ENCODE measurements at places on chromosomes 3 and 15. TPM values are rescaled to one million over a fixed set of nuclear protein-coding genes. Genes with fewer than 3 reads are reported as not detected.

GRCh38 chr15:39478996-39479395, 101.9 kb upstream of the THBS1 start:
- no peak for DNase-seq

DNA sequence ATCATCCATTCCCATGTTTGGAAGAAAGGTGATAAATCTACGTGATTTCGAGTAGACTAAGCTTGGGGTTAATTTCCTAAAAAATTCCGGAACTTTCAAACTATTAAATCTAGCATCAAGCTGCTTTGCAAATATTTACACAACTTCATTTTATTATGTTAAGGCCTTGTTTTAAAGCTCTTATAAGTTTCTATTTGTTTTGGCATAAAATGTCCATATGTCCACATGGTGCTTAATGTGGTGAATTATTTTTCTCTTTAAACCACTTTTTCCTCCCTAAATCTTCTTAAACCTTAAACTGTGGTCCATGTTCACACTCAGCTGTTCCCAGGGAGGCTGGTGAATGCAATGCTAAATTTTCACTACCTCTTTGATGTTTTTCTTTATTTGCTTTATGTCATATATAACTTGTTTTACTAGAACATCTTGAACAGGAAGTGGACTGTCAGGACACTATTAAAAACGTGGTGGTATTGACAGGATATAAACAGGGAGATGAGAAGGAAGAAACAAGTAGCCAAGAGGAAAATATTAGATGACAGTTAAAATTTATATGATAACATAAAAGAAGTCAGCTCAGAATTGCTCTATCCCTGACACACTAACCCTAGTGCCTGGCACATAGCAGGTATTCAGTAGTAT, 72.5 kb upstream of the AGTR1 start:
- DNase-seq: peak; percentile 32

GRCh38 chr3:67790043-67790442, 135.6 kb upstream of the SUCLG2 start:
- DNase-seq: no peak

- no peak for DNase-seq
These were observed 19.0 kb upstream of the PARP14 start for GRCh38 chr3:122661633-122662032.

DNA sequence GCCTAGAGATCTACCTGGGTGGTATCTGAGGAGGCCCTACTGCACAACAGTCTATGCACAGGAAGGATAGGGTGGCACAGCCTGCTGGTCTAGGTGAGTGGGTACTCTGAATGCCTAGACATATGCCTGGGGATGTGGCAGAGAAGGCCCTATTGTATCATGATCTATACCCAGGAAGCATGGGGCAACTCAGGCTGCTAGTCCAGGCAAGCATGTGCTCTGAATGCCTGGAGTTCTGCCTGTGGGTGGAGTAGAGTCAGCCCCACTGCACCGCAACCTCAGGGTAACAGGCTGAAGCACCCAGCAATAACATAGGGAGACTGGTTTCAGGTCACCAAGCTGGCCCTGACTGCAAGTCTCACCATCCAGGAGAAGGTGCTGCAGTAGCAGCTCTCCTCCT, 224.7 kb downstream of the MFSD1 start:
- DNase-seq: no peak

DNA sequence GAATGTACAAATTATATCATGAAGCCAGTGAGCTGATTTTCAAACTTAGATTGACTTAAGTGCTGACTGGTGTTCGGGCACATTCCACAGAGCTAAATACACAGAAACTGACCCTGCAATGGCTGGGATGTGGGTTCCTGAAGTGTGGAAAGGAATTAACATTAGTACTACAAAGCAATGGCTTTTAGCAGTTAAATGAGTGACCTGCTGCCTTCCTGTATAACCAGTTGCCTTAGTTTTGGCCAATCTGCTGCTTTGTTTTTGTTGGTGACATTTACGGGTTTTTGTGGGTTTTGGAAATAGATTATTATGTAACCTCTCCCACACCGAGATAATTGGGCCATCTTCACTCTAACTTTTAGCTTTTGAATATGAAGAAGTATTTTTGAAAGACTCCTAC, 2.4 kb upstream of the SKIC8 start:
- no peak for DNase-seq

GRCh38 chr3:23320586-23321570, 117.8 kb downstream of the UBE2E2 start:
- no peak for DNase-seq

GRCh38 chr15:52518487-52519371, 10.0 kb downstream of the MYO5A start:
- no peak for DNase-seq

DNA sequence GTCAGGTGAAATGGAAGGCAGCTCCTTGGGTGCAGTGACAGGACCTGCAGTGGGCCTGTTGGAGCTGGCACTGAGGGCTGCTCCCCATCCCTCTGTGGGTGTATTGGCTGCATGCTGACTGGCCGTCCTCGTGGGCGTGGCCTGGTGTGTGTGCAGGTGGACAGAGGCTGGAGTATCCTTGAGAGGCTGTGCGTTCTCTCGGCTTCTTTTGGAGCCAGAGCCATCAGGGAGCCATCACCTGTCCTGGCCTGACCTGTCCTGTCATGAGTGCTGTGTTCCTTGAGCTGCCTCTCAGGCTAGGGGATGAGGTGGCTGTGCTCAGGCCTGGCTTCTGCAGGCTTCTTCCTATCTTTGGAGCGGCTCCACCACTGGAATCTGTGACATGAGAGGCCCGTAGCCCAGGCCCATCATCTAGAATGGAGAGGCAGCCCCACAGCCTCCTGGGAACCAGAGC, 61.5 kb downstream of the APBA2 start:
- no peak for DNase-seq

- DNase-seq: no peak
These were observed 46.0 kb downstream of the TEX9 start for GRCh38 chr15:56411122-56411749.

DNA sequence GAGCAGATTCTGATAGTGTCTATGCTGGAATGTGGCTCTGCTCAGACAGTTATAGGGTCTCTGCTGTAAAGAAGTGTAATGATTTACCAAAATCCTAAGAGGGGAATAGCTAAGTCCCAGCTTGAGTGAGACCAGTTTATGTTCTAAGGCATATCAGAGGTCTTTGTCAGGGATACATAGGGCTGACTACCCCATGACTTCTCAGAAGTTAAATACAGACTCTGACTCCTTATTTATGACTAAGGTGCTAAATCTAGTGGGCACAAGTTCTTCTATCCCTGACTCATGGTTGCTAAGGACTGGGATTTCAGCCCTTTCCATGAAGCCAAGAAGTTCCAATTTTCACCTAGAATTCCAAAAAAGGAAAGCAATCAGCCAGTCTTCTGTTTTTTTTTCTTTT, 192.6 kb upstream of the POU1F1 start:
- no peak for DNase-seq

GRCh38 chr15:60651734-60652141, 172.8 kb upstream of the ICE2 start:
- peak; percentile 35 for DNase-seq

GRCh38 chr3:101527441-101527840, 14.4 kb upstream of the SENP7 start:
- DNase-seq: no peak

DNA sequence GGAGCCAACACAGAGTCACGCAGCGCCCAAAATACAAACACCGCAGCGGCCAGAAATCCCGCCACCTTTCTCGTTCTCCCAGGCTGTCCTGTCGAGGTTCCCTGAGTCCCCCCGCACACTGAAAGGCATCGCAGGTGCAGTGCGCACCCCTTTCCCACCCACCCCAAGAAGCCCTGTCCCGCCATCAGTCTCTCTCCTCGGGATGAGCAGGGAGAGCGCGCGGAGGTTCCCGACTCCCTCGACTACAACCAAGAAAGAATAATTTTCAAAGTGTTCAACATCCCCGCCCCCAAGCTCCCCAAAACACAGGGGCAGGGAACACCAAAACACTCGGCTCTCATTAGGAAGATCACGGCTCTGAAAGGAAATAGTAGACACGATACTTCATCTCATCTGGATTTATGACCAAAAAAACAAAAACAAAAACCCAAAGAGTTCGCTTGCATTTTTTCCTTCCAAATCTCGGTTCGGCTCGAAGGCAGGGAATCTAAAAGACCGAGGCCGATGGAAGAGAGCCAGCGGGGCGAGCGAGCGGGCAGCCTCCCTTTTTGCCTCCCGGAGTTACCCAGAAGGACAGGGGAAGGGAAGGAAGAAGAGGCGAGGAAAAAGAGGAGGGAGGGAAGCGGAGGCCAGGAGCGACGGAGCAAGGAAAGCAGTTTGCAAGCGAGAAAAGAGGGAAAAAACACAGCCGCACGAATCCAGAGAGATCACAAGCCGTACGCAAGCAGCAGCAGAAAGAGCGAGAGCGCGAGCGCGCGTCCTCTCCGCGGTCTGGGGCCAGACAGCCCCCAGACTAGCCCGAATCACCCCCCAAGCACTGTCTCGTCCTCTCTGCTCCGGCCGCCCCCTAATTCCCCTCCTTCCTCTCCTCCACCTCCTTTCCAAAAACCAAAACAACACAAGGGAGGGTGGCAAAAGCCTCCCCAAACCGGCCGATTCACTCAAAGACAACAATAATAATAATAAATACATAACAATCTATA, 808 bp downstream of the BCL6 start:
- no peak for DNase-seq

GRCh38 chr3:55604402-55604801, 117.3 kb upstream of the WNT5A start:
- no peak for DNase-seq

- DNase-seq: no peak
These were observed 100.7 kb downstream of the CACNA2D3 start for GRCh38 chr3:54223063-54223462.

DNA sequence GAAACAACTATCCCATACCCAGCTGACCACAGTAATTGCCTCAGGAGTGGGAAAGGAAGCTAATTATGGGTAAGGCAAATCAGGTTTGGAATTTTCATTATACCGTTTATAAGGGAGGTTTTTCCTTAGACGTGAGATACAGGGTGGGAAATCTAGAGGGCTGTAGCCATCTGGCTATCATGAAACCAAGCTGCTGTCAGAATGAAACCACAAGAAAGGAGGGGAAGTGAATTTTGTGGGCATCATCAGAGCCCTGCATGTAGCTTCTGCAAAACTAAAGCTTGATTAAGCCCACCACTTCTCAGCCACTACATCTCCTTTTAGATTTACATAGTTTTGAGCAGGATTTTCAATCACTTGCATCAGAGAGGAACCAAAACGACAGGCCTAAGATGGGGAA, 893.5 kb downstream of the TUSC7 start:
- no peak for DNase-seq

GRCh38 chr3:155444771-155445170, 151.3 kb upstream of the STRIT1 start:
- no peak for DNase-seq

DNA sequence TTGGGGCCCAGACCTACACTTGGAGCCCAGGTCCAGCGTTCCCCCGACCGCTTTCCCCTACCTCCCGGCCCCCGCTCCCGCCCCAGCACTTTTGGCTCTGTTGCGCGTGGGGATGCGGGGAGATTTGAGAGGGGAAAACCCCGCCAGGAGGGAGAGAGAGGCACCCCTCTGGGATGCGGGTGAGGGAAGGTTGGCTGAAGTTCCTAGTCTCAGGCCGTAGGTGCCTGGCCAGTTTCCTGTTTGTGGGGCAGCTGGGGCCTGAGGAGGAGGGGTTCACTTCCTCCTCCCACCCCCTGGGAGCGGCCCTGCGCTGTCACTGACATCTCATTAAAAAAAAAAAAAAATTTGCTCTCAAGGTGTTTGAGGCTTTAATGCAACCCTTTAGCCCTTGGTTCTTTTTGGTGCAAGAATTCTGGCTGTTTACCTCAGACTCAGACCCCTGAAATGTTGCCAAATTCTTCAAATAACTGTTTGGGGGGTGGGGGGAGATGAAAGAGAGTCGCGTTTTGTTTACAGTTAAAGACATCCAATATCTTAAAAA, 2.6 kb downstream of the FAM43A start:
- DNase-seq: no peak

DNA sequence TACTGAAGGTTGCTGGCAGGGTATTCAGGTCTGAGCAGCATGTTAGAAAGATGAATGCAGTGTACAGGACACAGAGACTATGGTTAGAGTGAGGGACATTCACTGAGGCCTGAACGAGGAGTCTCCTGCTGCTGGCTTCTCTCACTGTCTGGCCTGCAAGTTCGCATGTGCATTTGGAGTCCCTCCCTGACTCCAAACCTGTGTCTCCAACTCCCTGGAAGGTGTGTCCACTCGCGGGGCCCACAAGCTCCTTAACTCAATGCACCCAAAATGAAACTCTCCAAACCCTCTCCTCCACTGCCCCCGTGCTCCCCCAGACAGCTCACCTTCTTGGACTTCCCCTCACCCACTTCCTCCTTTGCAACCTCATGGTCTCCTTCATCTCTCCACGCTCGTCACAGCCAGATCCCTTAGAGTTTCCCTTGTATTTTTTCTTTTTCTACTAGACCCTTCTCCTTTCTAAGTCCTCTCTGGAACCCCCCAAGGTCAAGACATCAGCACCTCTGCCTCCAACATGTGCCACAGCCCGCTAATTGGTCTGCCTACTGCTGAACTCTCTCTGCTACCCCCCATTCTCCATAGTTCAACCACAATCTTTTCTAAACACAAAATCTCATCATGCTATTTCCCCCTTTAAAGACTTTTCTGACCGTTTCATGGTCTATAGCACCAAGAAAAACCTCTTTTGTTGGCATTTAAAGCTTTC, 58.3 kb downstream of the HES1 start:
- no peak for DNase-seq

DNA sequence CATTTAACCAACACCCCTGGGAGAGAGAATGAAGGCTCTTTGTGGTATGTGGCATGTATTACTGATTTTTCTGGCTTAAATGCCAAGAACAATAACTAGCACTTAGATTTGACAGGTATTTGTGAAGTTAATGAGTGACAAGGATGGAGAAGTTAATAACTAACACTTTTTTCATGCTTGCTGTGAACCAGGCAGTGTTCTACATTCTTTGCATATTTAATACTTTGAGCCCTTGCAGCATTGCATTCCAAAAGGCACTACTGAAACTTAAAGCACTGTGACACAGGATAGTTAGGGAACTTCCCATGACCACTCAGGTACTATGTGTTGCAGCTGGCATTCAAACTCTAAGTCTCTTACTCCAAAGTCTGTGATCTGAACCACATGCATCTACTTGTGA, 650.6 kb downstream of the ZPLD1 start:
- DNase-seq: peak; percentile 35

- no peak for DNase-seq
These were observed 57.8 kb downstream of the MAP3K13 start for GRCh38 chr3:185420762-185421161.

CIDEC gene
- 0.37 TPM for polyA plus RNA-seq

NPHP3 gene
- 60.8 TPM for polyA plus RNA-seq

DNAJA4 gene
- polyA plus RNA-seq: 21.2 TPM

ZBED2 gene
- polyA plus RNA-seq: 0.23 TPM

EIF5A2 gene
- 7.8 TPM for polyA plus RNA-seq

CD200 gene
- 36.0 TPM for polyA plus RNA-seq

Data from left renal pelvis (tissue), 4 donors.